Kidney (tissue), 22 donors: ENCODE measurements at places on chromosomes 5 and 9. TPM values are rescaled to one million over a fixed set of nuclear protein-coding genes. Genes with fewer than 3 reads are reported as not detected.

DNA sequence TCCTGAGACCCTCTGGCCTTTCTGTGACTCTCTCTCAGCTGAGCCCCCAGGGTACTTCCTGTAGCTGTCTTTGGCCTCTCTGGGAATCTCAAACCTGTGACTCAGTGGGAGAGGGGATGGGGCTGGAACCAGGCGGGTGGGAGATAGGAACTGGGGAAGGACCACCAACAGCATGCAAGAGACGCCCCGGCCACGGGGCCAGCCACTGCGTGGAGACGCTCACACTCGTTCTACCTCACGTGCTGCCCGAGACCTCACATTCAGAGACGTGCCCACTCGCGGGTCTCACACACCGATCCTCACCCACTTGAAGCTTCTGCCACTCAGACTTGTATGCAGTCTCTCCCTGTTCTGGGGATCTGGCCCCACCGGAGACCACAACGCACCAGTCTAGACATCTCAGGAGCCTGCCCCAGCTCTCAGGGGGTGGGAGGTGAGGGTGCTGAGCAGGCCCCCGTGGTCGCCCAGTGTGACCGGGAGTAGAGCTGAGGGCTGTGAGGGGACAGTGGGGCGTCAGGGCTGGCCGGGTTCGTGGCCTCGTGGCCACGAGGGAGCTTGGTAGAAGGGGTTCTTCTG, 13.8 kb downstream of the GPRIN1 start:
- DNase-seq = no peak

DNA sequence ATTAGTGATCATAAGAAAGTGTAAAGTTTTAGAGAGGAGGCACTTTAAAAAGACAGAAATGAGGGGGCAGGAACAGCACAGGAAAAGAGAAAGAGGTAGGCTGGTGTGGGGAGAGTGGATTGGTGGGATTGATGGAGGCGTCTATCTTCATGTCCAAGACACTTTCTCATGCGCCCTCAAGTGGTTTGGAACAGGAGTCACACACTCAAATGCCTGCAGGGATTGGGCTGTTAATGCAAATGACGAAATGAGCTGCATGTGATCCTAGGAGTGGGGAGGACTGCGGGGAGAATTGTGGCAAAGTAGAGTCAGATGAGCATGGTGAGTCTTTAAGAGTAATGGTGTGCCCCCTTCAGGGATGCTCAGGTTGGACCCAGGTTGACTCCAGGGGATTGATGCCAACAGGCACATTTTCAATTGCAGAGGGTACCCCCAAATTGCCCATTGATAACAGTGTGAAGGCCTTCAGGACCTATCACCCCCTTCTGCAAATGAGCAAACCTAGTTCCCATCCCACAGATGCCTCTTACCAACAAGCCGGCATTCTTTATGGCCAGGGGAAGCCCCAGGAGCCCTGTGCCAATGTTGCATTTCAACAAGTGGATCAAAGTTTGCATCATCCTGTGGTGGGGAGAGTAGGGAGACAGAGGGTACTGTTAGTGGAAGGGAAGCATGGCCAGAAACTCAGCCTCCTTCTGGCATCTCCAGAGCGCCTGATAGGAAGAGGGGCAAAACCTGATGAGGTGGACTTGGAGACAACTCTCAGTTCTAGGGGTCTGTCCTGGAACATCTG, 5.3 kb downstream of the SLC36A3 start:
- no peak for DNase-seq

DNA sequence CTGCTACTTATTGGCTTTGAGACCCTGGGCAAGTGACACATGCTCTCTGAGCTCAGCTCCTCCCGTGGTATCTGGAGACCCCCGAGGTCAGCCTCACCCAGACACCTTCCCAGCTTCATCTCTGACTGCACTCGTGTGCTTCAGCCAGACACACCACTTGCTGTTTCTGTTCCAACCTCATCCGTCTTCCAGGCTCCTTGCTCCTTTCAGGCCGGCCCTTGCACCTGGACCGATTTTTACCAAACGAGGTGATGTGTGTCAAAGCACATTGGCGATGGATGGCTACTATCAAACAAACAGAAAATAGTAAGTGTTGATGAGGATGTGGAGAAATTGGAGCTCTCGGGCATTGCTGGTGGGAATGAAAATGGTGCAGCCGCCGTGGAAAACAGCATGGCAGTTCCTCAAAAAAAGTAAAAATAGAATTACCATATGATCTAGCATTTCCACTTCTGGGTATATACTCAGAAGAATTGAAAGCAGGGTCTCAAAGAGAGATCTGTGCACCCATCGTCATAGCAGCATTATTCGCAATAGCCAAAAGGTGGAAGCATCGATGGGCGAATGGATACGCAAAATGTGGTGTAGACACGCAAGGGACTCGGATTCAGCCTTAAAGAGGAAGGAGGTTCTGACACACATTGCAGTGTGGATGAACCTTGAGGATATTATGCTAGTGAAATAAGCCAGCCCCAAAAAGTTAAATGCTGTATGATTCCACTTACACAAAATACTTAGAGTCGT, 96.1 kb upstream of the IER5L start:
- no peak for DNase-seq

Gene C9orf50
- polyA plus RNA-seq = 2.8 TPM

DNA sequence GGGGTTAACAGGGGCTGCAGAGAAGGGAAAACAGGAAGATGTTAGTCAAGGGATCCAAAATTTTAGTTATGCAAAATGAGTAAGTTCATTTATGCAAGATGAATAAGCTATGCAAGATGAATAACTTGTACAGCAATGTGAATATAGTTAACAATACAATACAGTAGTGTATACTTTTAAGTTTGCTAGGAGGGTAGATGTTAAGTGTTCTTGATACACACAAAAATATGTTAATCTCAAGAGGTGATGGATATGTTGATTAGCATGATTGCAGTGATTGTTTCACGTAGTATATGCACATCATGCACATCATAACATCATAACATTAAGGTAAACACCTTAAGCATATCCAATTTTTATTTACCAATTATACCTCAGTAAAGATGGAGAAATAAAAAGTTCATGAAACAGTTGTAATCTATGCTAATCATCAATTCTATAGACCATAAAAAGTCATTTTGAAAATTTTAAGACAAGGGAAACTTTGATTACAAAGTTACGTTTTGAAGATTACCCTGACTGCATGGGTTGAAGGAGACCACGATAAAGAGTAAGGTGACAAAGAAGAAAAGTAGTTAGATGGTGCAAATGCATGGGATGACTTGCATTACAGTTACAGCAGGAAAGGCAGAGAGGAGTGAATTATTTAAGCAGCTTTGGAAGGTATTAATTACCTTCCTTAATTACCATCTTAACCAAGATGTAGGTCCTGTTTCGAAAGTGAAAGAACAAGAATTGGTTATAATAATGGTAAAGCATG, 31.4 kb downstream of the FAM174A start:
- no peak for DNase-seq

DNA sequence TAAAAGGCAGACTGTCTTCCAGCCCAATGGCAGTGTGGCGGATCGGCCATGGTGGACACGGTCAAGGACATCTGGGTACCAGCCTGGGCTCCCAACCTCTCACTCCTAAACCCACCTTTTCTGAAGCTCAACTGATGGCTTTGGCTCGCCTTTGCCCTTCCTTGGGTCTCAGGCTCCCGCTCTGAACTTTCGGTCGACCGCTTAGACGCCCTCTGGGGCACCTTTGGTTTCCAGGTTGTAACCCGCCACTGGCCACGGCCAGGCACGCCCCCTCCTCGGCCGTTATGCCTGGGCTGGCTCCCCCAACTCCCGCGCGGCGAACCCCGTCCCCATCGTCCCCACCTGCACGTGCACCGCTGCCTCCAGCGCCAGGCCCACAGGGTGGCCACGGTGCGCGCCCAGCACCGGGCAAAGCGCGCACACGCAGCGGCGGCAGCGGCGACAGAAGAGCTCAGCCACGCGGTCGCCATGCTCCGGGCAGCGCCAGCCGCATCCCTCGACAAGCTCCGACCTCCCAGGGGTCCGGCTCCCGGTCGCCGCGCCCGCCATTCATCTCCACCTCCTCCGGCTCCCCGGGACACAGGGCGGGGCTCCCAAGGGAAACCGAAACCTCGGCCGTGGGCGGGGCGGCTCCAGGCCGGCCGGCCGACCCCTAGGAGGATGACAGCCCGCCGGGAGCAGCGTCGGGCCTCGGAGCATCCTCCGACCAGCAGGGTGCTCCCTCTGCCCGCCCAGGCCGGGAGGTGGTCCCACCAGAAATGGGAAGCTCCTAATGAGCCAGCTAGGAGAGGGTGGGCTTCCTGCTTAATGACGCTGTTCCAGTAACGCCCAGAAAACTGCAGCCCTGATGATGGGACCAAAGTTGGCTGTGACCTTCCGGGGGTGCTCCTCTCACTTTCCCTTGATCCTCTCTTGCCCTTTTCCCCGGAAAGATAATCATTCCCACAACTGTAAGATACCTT, at the start of gene TRIM14:
TSS of gene TRIM14 (minus strand) at position 583 of the 962 bp plus-strand sequence. CDS start at position 549, 34 bp downstream.
- DNase-seq = peak; percentile 77
